HTR-8/SVneo (cell line): ENCODE measurements at places on chromosomes 5 and 9.

GRCh38 chr9:130835441-130836298, 616 bp downstream of the ABL1 start:
- DNase-seq: no peak

- no peak for DNase-seq
Observed at GRCh38 chr5:36458746-36459145, 147.7 kb upstream of the SLC1A3 start.

DNA sequence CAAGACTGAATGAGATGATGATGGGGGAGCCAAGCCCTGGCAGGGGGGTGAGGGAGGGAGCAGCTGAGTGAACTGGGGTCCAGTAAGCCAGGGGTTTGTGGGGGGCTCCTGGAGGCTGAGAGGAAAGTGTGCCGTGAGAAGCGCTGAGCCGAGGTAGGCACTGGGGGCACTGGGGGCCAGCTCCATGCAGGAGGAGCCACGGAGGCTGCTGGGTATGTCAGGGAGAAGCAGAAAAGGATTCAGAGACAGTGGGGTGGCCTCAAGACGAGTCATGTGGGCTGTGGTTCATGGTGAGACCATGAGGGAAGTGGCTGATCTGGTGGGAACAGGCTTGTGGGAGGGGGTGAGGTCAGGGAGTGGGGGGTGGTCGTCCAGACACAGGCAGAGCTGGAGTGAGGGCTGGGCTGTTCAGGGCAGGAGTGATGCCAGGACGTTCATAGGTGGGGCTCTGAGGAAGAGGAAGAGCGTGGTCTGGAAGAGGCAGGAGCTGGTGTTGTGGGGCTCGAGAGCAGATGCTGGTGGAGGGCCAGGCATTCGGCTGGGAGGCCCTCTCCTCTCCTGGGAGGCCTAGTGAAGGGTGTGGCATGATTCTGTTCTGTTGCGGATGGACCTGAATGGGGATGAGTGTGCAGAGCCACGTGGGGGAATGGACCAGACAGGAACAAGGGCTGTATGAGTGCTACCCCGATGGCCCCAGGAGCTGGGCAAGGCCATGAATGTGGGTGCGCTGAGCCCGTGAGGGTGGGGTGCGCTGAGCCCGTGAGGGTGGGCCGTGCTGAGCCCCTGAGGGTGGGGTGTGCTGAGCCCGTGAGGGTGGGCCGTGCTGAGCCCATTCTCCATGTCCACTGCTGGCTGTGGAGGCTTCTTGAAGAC, 92.7 kb upstream of the CACNA1B start:
- no peak for DNase-seq

DNA sequence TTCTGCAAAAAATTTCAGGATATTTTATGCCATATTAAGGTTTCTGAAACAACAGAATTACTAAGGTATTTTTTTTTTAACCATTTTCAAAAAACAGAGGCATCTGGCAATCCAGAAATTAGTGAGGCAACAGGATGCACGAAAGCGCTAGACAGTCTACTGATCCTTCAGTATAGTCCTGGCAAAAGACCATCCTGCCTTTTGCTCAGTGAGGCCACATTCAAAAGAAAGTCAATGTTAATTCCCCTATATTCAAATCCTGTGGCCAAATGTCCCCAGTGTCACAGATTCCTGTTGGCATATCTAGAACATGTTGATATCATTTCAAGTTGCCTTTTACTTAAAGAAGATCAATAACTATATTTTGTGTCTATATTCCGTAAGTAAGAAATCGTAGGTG, 13.1 kb upstream of the NFIB start:
- no peak for DNase-seq

DNA sequence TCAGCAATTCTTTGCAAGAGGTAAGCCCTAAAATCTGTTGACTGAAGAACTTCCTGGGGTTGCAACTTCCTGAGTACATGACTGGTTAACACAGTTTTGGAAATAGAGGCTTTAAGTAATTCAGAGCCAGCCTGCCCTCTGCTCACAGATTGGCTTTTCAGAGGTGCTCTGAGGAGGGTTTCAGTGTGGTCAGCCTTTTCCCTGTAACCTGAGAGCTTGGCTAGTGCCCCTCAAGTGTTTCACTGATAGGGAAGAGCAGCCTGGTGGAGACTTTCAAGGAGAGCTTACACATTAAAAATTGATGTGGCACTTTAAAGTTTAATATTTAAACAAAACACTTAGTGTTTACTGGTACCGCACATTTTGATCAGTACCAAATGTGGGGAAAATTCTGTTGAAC, 56.7 kb upstream of the FOXB2 start:
- DNase-seq: no peak
